Astrocyte of the spinal cord (primary cell): ENCODE measurements at places on chromosomes 2 and 18.

DNA sequence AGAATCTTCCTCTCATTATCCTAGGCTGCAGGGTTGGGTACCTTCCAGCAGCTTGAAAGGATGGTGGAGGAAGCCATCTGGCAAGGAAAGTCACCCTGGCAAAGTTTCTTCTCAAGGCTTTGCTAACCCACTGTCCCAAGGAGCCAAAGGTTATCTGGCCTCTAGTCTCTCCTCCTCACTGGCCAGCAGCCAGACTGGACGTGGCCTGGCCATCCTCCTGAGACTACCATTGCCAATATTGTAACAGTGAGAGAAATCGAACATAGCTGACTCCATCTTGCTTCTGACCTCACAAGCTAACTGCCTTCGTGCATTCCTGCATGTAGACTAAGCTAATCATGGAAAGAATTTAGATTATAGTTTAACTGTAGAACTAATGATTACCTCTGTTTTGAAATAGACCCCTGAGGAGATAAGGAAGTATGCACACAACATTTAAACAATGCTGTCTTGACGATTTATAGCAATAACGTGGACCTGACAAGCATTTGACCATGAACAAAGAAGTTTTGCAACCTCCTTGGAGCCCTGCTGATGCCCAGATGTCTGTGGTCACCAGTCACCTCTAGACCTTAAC lies 7.8 kb upstream of the ANXA4 start:
- DNase-seq = no peak

GRCh38 chr2:204933735-204934374 lies 388.6 kb downstream of the PARD3B start:
- DNase-seq = no peak

DNA sequence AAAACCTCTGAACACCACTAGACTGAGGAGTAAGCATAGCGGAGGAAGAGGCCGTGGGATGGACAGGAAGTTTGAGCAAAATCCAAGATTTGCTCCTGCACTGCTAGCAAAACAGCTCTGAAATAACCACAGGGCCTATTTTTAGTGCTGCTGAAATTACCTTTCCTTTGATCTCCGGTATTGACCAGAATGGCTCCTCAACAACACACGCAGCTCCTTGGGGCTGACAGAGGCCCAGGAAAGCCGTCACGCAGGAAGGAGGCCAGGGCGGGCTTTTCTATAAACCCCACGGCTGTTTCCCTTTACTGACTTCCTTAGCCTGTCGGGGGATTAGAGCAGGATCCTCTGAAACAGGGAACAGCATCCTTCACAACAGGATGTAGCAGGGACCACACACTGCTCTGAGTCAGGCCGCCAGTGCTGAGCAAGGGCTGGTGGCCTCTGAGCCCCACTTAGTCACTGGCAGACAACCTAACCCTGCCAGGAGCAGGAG lies 80.8 kb upstream of the LCLAT1 start:
- DNase-seq = peak; percentile 29

DNA sequence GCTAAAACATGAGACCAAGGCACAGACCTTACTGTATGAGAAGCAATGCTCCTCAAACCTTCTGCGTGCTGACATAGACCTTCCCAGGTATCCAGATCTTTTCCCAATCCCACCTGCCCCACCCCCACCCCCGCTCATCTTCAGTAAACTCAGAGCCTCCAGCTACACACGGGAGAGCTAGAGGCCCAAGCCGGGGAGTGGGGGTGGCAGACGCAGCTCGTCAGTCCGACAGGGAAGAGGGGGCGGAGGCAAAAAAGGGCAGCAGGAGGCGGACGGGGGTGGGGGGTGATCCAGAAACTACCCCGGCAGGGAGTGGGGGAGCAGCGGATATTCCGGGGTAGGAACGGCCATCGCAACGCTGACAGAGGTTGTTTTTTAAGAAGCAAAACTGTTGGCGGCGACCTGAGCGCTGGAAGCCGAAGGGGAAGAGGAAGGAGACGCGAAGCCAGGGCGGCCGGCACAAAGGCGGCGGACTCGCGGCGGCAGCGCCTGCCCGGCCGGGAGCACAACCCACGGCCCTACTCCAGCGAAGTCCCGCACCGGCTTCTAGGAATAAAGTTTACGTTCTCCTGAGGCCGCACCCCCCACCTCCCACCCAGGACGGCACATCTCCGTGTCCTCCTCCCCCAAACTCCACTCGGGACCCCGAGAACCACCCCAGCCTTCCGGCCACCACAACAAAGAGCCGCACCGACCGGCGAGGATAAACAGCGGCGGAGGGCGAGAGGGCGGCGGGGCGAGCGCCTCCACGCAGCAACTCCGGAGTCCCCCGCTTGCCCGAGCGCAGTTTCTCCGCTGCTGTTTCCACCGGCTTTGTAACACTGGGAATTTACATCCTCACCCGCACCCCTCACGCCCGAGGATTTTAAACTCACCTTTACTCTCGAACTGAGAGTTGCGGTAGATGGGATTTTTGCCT lies 722 bp downstream of the BAZ2B start:
- peak; percentile 95 for DNase-seq

DNA sequence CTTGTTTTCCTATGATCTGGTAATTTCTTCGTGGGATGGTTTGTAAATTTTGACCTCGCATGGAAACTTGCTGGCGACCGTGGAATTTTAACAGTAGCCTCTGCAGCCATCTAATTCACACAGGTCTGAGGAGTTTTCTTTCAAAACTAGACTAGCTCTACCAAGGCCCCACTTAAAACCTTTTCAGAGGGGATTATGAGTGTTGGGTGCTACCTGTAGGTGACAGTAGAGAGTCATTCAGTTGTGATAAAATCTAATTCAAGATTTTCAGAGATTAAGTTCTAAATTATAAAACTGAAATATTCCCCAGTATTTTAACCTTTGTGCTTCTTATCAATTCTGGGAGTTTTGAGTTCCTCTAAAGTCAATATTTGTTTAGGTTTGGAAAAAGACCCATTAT lies 31.0 kb downstream of the THSD7B start:
- DNase-seq = no peak

GRCh38 chr2:97706708-97707345 lies 6.5 kb upstream of the ZAP70 start:
- no peak for DNase-seq
